Nucleus accumbens (tissue), 56 donors: ENCODE measurements at places on chromosomes 2 and 18.

- no peak for DNase-seq
Measured at GRCh38 chr2:38190542-38191218, 114.7 kb upstream of the CYP1B1 start.

DNA sequence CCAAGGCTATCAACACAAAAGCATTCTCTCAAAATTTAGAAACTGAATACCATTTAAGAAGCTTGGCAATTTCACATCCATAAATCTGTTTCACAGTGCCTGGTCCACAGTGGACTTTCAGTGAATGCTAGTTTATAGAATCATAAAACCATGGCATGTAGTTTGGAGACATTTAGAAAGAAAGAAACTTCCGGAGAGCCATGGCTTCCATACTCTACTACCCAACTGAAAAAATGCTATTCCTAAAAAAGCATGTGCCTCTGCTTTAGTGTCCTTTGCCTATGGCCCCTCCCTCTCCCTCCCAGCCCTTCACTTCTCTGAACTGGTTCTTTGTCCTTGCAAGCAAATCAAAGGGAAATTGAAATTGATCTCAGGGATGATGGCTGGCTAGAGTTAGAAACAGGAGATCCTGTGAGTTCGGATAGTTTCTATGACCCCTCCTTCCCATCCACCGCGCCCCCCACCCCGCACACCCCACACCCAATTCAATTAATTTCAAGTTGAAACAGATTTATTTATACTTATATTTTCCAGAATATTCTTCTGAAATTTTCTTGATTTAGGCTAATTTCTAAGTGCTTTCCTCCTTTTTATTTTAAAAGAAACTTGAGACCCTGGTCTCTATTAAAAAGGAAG is 248.3 kb downstream of the TRIB2 start:
- no peak for DNase-seq

DNA sequence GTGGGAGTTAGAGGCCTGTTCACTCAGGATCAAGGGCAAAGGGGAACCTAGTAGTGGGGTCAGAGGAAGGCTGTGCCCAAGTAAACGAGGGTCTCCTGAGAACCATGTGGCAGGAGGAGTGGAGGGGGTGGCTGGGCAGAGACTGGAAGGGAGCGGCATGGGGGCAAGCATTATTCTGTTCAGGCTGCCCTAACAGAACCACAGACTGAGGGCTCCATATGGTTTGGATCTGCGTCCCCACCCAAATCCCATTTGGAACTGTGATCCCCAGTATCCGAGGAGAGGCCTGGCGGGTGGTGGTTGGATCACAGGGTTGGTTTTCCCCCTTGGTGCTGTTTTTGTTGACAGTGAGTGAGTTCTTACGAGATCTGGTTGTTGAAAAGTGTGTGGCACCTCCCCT is 287.0 kb downstream of the PHLPP1 start:
- DNase-seq, result no peak

- DNase-seq, result no peak
Measured at GRCh38 chr2:148201075-148202004, 180.4 kb downstream of the MBD5 start.

DNA sequence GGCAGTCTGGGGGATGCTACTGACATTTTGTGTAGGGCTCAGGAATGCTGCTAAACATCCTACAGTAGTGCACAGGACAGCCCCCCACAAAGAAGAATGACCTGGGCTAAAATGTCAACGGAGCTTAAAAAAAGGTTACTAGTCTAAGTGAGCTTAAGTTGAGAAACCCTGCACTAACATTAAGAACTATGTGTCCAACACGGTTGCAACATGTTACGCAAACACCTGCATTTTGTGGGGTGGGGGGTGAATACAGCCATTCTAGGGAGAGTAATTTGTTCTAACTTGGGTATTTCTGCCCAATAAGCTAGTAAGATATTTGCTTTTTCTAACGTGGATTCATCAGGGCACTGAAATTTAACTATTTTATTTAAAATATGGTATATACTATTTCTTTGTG is 57.9 kb downstream of the SLC8A1 start:
- no peak for DNase-seq

- DNase-seq, result no peak
Measured at GRCh38 chr18:23453680-23454058, 582 bp downstream of the RIOK3 start.

- DNase-seq, result no peak
Measured at GRCh38 chr18:37334631-37335408, 230.8 kb downstream of the CELF4 start.

- DNase-seq, result no peak
Measured at GRCh38 chr2:102603904-102604303, 15.4 kb upstream of the SLC9A2 start.

DNA sequence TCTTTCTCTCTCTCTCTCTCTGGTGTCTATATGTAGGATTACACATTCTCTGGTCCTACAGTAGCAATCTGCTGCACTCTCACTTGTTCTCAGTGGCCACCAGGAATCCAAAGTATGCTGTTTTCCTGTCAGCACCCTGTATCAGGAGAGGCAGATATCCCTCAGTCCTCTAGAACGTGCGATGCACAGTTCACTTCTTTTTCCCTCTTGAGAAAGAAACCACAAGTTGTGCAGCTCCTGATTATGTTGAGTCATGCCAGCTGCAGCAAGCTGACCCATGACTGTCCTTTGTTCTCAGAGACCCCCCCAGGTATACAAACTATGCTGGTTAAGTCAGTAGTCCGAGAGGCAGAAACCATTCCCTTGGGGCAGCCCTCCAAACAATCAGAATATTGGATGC is 54.6 kb downstream of the LANCL1 start:
- DNase-seq, result no peak

- DNase-seq, result no peak
Measured at GRCh38 chr2:25340181-25340921, 1.4 kb downstream of the DNMT3A start.

DNA sequence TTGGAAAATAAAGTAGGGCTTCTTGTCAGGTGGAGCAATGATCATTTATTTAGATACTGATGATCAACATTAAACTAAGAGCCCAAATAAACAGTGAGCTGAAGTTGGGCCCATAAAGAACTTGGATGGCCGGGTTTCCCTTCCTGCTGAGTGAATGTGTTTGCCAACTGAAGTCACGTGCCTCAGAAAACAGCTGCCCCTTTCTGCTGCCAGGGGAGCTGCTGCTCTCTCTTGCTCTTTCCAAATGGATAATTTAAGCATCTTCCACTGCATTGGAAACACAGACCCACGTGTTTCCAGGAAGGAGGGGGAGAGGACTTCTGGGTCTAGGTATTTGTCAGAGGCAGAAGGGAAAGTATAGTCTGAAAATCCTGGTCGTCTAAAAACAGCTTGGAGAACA is 22.9 kb upstream of the NCKAP5 start:
- peak; percentile 20 for DNase-seq

GRCh38 chr18:9209279-9209678 is 72.7 kb downstream of the ANKRD12 start:
- DNase-seq, result no peak

- no peak for DNase-seq
Measured at GRCh38 chr18:45505497-45506206, 109.6 kb upstream of the SLC14A2 start.

- no peak for DNase-seq
Measured at GRCh38 chr18:65968239-65969004, 217.6 kb downstream of the CDH7 start.

- no peak for DNase-seq
Measured at GRCh38 chr2:26900831-26901321, 52.9 kb downstream of the DPYSL5 start.

DNA sequence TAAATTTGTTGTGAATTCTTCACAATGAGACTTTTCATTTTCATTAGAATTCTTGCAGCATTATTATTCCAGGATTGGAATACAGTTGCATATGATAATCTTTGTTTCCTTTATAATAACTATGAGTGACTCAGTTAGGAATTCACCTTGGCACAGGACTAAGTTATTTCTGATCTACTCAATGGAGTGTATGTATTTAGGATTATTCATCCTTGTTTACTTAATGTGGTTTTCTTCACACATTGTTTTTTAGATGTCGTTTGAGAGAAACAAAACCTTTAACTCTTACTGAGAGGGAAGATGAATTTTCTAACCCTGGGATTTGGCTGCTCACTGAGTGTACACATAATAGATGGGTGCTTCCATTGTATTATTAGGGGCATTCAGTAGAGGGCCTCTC is 970.1 kb downstream of the DPP10 start:
- DNase-seq, result no peak

GRCh38 chr2:31037058-31037457 is 101.2 kb downstream of the GALNT14 start:
- no peak for DNase-seq

- DNase-seq, result no peak
Measured at GRCh38 chr18:48792611-48793380, 158.0 kb downstream of the SMAD7 start.

- no peak for DNase-seq
Measured at GRCh38 chr2:25333981-25334380, 7.7 kb downstream of the DNMT3A start.

GRCh38 chr2:38092196-38092902 is 16.4 kb upstream of the CYP1B1 start:
- no peak for DNase-seq

DNA sequence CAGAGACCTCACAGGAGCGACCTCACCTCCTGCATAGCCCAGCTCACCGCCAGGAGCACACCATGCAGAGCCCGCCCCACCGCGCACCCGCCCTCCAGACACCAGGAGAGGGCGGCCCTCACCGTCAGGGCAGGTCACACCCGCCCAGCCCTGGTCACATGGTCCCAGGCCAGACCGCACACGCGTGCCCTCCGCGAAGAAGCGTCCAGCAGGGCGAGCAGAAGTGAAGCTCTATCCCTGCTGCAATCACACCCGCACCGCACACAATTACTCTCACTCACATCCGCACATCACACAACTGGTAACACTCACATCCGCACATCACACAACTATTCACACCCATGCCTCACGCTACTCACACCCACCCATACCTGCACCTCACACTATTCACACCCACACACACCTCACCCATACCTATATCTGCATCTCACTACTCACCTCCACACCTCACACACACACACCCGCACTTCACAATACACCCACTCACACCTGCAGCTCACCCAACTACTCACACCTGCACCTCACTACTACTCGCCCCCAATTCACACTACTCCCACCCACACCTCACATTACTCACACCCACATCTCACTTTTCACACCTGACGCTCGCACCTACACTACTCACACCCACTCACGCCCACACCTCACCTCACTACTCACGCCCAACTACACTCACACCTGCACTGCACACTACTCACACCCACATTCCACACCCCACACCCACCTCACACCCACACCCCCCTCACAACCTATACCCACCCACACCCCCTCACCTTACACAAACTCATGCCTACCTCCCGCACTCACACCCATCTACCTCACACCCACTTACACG is 242.0 kb downstream of the HDAC4 start:
- no peak for DNase-seq

DNA sequence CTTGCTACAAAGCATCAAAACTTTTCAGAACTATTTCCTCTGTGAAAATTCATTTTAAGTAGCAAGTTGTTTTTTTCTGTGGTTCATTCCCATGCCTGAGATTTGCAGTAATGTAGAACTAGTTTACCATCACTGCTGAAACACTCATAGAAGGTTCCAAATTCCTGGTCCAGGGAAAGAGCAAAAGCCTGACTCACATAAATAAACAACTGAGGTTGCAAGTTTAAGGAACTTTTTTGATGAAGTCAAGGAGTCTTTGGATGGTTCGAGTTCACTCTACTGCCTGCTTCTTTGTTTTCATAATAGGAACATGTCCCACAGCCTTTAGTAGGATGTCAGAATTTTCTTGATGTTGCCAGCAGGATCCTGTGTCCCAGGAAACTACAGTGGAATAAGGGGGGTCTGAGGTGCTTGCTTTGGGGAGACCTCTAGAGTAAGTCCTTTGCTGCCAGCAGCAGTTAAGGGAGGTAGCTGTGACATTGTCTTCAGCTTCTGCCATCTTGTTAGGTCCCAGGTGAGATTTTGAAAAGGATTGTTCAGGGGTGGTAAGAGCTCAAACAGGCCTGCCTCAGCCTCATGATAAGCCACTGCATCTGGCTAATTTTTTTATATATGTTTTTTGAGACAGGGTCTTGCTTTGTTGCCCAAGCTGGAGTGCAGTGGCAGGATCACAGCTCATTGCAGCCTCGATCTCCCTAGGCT is 43.9 kb downstream of the ACSL3 start:
- DNase-seq, result no peak

DNA sequence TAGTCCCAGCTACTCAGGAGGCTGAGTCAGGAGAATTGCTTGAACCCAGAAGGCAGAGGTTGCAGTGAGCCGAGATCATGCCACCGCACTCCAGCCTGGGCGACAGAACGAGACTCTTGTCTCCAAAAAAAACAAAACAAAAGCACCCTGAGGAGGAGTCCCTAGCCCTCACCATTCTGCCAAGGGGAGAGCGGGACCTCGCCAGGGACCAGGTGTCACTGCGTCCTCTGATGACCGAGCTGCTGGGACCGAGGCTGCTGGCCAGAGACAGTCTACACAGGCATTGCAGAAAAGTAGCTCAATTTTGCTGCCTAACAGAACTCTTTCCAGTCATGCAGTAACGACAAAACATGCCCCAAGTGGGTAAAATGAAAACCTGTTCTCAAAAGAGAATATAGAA is 18.4 kb downstream of the NCK2 start:
- DNase-seq, result no peak

DNA sequence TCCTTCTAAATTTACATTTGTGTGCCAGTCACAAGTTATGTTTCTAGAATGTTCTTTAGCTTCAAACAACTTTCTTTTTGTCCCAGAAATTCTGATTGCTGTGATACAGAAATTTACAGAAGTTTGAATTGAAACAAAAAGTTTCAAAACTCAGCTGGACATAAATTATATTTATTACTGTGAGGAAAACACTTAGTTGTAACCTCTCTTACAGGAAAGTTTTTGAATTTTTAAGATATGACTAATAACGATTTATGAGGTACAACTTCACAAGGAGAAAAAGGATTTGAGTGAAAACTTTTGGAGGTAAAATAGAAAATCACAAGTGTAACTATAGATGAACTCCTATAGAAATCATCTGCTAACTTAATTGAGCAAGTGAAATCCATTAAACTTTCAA is 205.3 kb downstream of the TMEM247 start:
- DNase-seq, result no peak

GRCh38 chr2:110157153-110157793 is 41.7 kb upstream of the MALL start:
- DNase-seq, result no peak

DNA sequence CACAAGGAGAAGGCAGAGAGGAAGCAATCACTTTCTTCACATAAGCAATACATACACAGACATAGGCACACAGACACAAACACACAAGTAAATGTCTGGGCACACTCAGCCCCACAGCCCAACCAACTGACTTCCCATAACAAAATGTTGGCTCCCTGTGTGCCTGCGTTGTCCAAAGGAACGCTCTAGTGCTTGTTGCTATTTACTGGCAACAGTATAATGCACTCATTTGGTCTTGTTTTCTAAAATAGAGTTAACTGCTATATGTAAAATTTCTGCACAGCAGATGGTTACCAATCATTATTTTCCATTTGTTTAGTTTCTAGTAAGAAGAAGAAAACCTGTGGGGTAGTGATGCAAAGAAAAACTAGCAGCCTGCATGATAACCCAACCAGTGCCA is 16.5 kb downstream of the FIGN start:
- no peak for DNase-seq

- no peak for DNase-seq
Measured at GRCh38 chr2:53512071-53512826, 255.4 kb upstream of the CHAC2 start.
